ENCODE measurements at places on chromosomes 11 and 22.
A peak's percentile ranks its signal among the peaks of the same experiment; 100 is the strongest.

DNA sequence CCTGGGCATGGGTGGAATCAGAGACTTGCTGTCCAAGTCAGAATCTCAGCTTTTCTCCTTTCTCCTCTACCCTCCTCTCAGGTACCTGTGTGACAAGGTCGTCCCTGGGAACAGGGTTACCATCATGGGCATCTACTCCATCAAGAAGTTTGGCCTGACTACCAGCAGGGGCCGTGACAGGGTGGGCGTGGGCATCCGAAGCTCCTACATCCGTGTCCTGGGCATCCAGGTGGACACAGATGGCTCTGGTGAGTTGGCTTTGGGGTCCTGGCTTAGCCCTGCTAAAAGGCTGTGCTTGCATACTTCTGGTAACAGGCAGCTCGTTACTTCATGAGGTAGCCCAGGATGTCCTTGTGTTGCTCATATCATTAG, 10.7 kb downstream of the MCM5 start:
- no peak for DNase-seq

DNA sequence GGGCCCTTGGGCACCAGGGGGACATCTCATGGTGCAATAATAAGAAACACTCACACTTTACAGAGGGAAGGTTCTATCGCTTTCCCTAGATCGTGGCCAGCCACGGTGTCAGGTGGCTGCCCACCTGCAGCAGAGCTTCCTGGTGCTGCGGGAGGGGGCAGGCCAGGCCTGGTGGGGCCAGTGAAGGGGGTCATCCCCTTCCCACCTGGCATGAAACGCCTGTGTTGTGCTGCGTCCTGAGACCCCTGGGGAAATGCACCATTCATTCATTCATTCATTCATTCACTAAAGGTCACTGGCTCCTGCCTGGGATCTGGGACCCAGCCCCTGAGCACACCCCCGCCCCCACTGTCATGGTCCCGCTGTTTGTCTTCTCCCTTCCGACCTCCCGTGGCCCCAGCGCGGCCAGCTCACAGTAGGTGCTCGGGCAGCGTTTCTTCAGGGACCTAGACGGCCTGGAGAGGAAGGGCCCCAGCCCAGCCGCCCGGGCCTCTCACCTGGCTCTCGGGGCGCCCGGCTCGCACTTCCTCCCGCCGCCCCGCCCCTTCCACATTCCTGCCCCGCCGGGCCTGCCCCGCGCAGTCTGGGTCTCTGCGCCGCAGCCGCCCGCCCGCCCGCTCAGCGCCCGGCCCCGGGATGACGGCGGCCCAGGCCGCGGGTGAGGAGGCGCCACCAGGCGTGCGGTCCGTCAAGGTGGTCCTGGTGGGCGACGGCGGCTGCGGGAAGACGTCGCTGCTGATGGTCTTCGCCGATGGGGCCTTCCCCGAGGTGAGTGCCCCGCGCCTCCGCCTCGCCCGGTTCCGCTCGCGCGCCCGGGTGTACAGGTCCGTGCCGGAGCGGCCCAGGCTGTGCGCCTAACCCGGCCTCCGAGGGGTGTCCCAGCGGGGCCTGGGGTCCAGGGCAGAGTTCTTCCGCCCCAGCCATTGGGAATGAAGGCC, at the start of gene RHOD:
RHOD (plus strand) TSS at position 581 of the 938 bp plus-strand sequence; CDS start at position 637, 56 bp downstream.
- DNase-seq: peak; percentile 59

DNA sequence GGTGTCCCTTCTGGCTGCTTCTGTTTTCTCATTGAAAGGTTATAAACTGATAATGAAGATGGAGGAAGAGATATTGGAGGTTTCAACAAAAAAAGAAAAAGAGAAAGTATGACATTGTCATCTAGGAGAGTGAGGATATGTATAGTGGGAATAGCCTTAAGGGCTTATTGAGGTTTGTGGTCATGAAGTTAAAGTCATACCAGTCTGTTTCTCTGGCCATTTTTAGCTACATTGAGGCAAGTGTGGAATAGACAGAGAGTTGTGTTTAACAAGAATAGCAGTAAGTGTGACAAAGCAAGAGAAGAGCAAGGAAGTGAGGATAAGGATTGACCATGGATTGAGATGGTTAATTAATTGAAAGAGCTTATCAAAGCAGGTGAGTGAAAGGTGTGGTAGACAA, 110.4 kb downstream of the ELP4 start:
- no peak for DNase-seq

DNA sequence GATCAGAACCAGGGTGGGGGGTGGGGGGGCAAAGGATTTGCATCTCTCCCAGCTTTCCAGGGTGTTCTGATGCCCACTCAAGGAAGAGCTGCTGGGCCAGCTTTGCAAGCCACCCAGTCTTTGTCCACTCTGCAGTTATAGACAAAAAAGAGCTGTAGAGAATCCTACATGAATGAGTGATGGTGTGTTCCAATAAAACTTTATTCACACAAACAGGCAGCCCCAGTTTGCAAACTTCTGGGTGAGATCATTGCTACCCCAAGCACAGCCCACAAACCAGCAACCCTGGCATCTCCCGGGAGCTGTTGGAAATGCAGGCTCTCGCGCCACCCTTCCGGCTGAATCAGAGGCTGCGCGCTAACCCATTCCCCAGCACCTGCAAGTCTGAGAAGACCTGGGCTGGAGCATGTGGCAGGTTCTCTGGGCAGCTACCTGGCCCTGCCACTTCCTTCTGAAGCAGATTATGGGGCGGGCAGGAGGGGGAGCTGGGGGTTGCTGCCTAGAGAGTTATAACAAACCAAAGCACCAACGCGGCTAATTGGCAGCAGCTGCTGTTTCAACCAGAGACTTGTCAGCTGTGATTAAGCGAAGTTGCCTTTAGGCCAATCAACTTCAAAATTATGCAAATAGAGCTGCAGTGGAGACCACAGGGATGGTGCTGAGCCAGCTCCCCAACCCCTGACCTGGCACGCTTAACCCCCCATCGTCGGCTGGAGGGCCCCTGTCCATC, 3.8 kb upstream of the SHISAL1 start:
- DNase-seq: no peak

GRCh38 chr11:86245369-86246292, 1.1 kb downstream of the EED start:
- no peak for DNase-seq

- no peak for DNase-seq
Observed at GRCh38 chr11:62024936-62025486, 57.6 kb upstream of the FTH1 start.

- DNase-seq: no peak
Observed at GRCh38 chr22:29801796-29802195, 34.6 kb downstream of the UQCR10 start.

- no peak for DNase-seq
Observed at GRCh38 chr22:38273135-38273826, 471 bp upstream of the TMEM184B start.

DNA sequence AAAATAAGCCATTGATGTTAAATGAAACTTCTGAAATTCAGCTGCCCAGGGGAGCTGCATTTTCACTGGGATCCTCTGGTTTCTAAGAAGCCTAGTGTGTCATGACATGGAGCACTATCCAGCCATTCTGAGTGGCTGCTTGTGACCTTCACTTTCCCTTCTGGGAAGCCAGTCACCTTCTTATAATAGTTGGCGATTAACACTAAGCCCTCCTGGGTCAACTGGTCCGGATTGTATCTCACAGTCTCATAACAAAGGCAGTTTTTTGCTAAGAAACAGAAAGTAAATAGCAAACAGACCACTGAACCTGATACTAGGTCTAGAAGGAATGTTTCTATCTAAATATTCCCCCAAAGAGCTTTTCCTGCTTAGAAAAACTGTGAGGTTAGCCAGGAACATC, 7.9 kb downstream of the CSRP3 start:
- no peak for DNase-seq

DNA sequence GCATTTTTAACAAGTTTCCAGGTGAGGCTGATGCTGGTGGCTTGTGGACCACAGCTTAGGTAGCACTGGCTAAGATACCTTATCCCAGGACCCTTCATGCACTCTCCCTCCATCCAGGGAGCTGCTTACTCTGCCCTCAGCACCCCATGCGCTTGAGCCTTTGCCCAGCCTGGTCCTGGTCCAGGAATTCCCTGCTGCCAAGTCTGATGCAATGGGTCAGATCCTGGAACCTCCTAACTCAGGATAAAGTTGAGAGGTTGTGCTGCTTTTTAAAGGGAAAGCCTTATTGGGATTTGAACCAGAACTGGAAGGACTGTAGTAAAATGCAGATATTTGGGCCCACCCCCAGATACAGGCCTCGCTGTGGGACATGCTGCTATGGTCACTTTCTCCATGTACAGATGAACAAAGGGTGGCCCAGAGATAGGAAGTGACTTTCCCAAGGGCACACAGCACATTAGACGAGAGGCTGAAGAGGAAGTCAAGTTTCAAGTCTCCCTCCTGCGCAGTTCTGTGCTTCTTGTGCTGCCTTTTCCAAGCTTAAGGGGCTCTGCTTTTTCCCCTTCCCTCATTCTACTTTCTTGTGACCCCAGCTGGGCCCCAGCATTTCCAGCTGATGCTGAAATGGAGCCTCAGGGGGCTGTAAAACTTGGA, 824 bp upstream of the LGALS12 start:
- no peak for DNase-seq

- DNase-seq: peak; percentile 61
Observed at GRCh38 chr22:24005201-24005600, at the start of gene GSTT4. Gene GSTT4 (minus strand): TSS chr22:24005453. CDS start chr22:24005356, 97 bp downstream.

DNA sequence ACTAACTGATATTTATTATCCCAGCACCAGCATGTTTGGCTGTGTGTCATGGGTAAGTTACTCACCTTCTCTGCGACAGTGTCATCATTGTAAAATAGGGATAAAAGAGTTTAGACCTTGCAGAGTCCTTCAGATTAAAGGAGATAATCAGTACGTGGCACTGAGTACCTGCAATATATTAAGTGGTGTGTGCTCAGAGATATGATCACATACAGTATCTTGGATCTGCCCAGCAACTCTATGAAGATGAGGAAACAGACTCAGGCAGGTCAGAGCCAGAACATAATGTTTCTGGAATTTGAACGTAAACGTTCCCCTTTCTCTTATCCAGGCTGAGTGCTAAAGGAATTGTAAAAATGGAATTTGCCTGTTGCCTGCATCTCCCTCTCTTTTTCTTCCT, 46.9 kb upstream of the ELF5 start:
- DNase-seq: no peak

DNA sequence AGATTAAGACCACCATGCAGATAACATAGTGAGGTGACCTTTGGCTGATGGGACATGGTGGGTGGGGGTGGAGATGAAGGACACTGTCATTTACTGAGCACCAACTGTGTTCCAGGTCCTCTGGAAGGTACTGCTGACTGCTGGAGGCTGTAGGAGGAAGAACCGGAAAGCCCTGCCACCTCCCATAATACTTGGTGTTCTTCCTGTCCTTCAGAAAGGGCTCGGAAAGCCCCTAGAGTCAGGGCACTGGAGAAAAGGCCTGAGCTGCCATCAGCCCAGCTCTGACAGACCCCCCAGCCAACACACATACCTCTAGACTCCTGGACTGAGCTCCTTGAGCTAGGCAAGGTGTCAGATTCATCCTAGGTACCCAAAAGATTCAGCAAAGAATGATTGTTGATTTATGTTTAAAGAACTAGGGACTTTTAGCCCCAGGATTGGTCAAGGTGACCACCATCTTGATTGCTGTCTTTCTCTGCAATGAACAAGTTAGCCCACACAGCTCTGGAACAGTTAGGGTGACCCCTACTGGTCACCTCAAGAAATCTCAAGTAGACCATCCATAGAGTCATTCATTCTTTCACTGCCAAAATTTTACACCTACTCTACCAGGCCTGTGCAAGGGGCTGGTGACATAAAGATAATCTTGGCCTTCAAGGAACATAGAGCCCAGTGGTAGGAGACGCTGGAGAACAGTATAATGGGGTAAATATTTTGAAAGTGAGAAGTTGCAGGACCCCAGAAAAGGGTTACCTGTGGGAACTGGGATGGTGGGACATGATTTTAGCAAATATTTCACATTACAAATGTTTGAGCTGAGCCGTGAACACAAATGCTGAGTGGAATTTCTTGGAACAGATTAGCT, 39.4 kb downstream of the IRAG1 start:
- DNase-seq: no peak

DNA sequence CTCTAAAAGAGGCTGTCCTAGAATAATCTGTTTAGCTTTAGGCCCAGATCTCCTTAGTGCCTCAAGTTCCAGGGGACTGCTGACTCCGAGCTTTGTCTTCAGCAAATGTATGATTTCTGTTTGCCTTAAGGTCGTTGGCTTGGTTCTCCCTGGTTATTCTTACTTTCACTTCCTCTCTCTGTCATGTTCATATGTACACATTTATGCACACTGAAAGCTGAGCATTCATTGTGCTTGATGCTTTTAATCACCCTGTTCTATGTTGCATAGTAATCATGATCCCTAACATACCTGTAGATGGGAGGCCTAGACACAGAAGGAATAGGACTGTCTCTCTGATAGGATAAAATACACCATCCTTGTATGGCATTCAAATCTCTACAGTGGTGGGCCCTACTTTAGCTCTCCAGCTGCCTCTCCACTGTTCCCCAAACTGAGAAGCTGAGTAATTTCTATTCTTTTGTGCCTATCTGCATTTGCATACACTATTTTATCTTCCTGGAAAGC, 7.2 kb downstream of the PPFIBP2 start:
- DNase-seq: no peak

- DNase-seq: no peak
Observed at GRCh38 chr11:44632466-44633123, 67.1 kb downstream of the CD82 start.

DNA sequence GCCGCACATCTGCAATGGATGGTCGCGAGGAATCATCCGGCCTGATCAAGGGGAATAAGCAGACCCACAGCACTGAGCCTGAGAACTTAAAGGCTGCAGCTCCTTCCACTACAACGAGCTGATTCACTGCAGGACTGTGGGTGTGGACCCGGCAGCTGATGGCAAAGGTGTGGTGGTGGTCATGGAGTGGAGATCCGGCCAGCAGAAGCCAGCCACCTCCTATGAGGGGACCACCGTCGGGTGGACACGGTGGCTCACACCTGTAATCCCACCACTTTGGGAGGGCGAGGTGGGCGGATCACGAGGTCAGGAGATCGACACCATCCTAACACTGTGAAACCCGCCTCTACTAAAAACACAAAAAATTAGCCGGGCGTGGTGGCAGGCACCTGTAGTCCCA, 66.4 kb downstream of the DGCR2 start:
- DNase-seq: no peak

GRCh38 chr22:30241576-30242371, 4.8 kb downstream of the LIF start:
- DNase-seq: no peak

- no peak for DNase-seq
Observed at GRCh38 chr22:20584872-20585638, 77.6 kb downstream of the MED15 start.

DNA sequence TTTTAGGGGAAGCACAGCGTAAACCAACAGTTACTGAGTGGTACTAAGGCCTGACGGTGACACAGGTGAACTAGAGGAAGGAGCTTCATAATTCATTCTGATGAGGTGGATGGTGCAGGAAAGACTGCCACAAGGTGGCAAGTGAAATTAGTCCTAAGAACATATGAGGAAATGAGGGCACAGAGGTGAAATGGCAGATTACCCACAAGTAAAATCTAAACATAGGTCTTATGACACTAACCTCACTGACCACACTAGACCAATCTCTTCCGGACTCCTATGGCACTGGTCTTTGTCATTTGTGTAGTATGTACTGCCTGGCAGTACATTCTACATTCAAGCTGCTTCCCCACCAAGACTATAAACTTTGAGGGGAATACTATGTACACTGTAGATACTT, 20.2 kb downstream of the GAB2 start:
- no peak for DNase-seq
